ENCODE measurements at places on chromosomes 1 and 21.

DNA sequence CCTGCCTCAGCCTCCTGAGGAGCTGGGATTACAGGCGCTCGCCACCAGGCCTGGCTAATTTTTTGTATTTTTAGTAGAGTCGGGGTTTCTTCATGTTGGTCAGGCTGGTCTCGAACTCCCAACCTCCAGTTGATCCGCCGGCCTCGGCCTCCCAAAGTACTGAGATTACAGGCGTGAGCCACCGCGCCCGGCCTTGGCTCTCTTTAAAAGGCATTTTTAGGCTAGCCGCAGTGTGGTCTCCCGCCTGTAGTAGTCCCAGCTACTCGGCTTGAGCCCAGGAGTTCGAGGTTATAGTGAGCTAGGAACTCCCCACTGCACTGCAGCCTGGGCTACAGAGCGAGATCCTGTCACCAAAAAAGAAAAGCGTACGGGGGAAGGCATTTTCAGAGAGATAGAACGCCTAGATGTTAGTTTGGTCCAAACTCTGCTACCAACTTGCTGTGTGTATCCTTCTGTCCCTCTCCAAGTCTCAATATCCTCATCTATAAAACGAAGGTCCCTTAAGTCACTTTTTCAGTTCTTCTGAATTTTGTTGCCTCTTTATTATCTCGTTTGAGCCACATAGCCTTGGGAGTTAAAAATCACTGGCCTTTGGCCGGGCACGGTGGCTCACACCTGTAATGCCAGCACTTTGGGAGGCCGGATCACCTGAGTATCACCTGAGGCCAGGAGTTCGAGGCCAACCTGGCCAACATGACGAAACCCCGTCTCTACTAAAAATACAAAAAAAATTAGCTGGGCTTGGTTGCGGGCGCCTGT lies 734 bp downstream of the MED18 start:
- peak; percentile 28 for DNase-seq

GRCh38 chr1:20590306-20590777 lies 1.4 kb downstream of the CDA start:
- peak; percentile 57 for DNase-seq

- no peak for DNase-seq
Measured at GRCh38 chr1:63407002-63407401, 39.6 kb downstream of the ALG6 start.

DNA sequence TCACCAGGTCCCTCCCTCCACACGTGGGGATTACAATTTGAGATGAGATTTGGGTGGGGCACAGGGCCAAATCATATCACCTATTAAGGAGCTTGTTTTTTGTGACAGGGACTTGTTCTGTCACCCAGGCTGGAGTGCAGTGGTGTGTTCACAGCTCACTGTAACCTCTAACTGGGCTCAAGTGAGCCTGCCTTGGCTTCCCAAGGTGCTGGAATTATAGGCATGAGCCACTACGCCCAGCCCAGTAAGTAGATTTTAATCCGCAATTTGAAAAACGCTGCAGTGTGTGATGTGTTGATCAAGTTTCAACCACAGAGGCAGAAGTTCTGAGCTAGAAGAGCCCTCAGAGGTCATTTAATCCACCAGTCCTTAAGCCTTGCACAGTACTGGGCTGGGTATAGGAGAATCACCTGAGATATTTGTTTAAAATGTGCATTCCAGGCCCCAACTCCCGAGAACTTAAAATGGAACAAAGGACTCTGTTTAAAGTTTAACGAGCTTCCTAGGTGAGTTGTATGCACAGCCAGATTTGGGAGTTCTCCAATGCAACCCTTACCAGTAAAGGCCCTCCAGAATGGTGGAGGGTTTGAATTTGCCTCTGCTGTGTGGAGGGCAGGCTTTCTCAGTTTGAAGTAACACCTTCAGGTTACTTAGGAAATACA lies 13.4 kb downstream of the RPL11 start:
- no peak for DNase-seq

DNA sequence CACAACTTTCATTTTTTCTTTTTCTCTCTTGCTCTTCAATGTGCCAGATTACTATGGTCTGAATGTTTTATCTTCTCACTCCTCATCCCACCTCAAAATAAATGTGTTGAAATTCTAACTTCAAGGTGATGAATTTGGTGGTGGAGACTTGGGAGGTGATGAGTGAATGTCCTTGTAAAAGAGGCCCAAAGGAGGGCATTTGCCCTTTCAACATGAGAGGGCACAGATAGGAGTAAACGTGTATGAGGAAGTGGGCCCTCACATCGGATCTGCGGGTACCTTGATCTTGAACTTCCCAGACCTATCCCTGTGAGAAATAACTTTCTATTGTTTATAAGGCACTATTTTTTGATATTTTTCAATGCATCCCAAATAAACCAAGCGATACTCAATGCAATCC lies 412.3 kb upstream of the ADGRL2 start:
- no peak for DNase-seq

DNA sequence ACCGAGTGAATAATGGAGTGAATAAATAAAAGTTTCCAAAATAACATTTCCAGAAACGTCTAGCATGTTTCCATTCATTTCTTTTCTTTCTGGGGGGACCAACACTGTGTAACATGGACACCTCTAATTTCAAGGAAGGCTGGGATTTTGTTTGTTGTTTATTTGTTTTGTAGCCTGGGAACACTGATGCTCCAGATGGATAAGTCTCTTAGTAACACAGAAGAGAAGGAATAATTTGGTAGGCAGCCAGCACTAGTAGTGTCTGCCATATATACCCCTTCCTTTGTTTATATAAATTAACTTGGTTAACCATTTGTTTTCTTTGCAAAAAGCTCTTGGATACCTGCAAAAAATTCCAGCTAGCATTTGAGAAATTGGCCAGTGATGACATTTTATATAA lies 411.4 kb upstream of the DEPDC1 start:
- no peak for DNase-seq

GRCh38 chr1:206477581-206478380 lies 7.5 kb downstream of the IKBKE start:
- DNase-seq, result no peak

DNA sequence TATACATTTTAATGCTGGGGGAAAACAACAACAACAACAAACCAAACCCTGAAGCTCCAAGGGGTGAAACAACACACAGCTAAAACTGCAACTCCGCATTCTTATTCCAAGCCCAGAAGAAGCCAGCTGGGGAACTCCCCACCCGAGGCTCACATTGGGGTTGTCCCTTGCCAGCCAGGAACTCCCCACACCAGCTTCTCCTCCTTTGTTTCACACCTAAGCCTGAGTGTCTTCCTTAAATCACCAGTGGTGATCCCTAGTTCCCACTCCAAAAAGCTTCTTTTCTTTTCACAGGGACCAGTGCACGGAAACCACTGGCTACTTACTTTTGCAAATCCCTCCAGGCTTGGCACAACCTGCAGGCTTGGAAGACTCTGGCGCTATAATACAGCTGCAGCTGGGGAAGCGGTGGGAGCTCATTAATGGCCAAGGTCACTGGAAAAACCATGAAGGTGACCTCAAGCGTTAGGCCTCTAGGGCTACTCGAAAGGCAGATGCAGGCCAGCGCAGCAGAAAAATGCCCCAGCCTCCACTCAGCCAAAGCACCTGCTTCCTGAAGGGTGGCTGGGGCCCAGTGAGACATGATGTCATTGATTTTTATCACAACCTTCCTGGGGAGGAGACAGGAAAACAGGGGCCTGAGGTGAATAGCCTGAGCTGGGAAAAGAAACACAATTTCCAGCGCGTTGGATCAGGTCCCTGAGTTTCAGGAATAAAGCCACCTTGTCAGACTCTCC lies 40.1 kb downstream of the TLR5 start:
- no peak for DNase-seq

DNA sequence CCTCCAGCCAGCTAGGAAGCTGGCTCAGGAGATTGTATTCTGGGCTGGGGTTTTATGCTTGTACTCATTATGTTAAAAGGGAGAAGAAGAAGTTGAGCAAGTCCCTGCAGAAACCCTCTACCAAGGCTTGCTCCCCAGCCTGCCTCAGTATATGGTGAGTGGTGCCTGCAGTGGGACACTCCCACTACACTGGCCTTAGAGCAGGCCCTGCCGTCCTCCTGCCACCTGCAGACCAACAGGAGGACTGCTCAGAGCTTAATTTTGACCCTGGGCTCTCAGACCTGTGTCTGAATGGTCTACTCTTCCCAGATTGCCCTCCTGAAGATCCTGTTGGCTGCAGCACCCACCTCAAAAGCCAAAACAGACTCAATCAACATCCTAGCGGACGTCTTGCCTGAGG lies 13.0 kb downstream of the STRIP1 start:
- DNase-seq, result no peak

GRCh38 chr1:209311770-209312169 lies 271.7 kb upstream of the CAMK1G start:
- no peak for DNase-seq

- DNase-seq, result peak; percentile 57
Measured at GRCh38 chr1:67162954-67163353, 3.3 kb upstream of the IL23R start.

DNA sequence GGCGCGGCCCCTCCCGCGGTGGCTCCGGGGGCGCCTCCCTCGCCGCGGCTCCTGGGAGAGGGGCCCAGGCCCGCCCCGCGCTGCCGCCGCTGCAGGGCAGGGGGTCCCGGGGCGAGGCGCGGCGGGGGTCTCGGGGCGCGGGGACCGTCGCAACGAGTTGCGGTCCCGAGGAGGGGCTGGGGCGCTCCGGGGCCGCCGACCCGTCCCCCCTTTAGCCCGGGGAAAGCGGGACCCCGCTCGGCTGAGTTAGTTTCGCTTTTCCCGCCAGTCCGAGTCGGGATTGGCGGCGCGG lies 493 bp downstream of the SPSB1 start:
- no peak for DNase-seq
